ENCODE measurements at places on chromosomes 2 and 18.

- DNase-seq = no peak
Observed at GRCh38 chr2:239234191-239235175, 166.3 kb downstream of the HDAC4 start.

- no peak for DNase-seq
Observed at GRCh38 chr2:3641181-3641580, 16.8 kb upstream of the ALLC start.

GRCh38 chr2:242034996-242035814 is 165.7 kb downstream of the RTP5 start:
- DNase-seq = no peak

DNA sequence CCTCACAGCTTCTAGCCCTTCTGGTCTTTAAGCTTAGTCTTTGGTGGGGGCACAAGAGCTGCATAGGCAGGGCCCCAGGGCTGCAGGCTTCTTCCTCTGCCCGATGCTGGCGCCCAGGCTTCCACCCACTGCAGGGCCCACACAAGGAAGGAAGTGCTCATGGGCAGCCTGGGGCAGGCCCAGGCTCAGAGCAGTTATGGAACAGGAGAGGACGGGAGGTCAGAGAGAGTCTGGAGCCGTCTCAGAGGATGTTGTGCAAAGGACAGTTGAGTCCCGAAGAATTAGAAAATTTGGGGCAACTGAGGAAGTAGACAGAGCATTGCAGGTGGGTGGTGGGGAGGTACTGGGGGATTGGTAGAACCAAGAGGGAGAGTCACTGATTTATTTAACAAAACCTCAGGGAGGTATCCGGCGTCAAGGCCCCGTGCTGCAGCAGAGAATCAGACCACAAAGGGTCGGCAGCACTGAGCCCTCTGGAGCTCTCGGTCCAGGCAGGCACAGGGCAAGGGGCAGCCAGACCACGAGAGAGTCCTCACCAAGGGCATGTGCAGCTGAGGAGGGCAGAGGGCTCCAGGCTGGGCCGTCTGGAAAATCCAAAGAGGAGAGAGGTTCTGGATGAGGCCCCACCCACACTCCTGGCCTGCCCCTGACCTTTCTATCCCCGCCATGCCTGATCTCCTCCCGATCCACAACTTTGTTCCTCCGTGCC is 110.8 kb upstream of the GLI2 start:
- no peak for DNase-seq

DNA sequence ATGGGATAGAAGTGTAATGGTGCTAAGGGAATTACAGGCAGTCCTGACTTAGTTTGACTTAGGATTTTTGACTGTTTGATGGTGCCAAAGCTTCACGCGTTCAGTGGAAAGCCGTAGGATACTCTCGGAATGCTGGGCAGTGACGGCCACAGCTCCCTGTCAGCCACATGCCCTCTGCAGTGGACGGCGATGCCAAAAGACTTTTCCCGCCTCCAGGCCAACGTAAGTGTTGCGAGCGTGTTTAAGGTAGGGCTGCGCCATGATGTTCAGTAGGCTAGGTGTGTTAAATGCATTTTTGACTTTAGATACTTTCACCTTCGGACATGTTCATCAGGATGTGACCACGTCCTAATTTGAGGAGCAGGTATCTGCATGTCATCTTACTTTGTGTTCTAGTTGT is 63.4 kb downstream of the DCDC2C start:
- DNase-seq = no peak

DNA sequence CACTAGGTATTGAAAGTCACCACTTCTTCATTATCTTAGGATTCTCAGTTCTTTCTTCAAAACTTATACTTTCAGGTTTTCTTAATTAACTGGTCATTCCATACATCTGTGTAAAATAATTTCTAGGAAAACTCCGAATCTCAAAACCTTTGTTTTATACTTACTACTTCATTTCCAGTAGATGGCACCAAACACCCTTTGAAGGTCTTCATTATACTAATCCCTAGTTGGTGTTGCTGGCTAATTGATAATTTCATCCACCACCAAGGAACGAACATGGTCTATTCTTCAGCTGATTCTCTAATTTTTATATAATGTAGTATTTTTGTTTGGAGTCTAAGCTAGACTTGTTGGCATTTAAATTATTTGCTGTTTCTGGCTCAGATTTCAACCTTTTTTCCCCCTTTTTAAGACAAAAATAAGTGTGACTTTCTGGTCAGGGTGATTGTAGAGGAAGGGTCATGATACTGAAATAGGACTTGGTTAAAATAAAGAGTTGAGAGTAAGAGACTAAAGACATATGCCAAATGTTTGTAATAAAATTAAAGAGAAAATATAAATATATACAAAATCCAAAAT is 2.8 kb upstream of the MXD1 start:
- peak; percentile 48 for DNase-seq

DNA sequence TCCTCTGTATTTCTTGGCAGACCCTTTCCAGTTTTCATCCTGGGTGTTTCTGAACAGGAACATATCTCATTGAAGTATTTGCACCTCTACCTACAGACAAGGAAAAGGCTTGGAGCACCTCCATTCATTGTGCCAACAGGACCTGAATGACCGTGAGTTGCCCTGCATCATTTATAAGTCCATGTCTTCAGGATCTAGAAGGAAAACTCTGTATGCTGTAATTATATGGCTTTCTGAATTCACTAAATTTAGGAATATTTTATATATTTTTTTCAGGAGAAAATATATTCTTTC is 402.3 kb upstream of the SLC14A2 start:
- no peak for DNase-seq

DNA sequence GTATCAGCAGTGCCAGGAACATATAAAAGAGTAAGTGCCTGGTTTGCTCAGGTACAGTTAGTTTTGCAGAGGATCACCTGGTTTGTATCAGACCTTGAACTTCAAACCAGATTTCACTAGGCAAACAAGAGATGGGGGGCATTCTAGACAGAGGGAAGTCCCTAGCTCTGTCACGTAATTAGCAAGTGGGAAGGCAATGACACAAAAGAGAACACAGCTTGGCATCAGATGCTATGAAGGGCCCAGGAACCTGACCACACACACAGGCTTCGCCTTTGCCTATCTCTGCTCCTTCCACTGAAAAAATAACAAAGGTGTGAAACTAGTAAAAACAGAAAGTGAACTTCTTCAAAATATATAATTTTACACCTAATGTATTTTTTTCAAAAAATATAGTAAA is 62.6 kb downstream of the CERKL start:
- DNase-seq = no peak

DNA sequence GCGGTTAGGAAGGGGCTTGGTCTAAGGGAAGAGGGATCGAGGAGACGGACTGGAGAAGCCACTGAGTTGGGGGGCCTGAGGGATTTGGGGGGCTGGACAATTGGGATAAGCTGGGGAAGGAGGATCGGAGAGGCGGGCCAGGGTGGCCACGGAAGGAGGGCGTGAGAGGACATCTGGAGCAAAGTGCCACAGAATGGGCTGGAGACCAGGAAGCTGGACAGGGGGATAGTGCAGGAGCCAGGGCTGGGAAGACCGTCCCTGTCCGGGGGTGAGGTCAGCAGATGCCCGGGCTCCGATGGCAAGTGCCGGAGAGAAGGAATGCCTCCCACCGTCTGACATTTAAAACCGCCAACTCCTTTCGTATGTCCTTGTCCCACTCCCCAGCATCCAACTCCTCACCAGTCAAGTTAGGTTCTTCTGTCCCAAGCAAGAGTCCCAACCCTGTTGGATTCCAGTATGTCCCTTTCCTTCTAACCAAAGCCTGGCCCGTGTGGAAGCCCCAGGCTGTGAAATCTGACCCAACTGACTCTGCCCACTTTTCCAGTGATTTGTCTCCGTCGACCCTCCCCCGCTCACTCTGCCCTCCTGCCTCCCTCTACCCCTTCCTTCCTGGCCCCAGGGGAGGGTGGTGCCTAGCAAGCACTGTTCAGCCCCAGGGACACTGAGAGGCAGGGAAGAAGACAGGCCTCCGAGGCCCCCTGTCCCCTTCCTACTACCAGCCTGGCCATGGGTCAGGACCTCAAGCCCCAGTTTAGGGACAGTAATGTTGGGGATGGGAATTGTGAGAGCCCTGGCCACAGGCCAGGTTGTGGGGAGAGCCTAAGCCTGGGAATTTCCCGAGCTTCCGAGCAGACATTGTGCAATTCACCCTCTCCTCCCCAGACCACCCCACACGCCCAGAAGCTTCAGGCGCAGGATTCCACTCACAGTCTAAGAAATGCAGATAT is 31.5 kb upstream of the TMBIM1 start:
- peak; percentile 24 for DNase-seq

GRCh38 chr18:48663931-48664847 is 125.4 kb downstream of the CTIF start:
- peak; percentile 54 for DNase-seq

DNA sequence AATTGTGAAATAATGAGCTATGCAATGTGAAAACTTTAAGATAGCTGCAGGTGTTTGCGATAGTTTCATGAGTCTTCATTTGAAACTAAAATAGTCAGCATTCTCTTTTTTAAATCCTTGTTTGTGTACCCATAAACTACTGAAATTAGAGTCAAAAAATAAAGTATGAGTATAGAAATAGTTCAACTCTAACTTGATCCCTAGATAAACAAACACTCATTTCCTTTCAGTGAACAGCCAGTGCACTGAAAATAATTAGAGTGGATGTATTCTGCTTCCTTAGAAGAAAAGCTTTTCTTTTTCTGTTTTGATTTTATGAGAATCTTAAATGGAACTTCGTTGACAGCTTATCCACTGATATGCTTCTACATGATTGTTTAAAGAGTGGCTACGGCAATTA is 1033.4 kb downstream of the SOCS6 start:
- DNase-seq = no peak

GRCh38 chr2:68765739-68766375 is 31.2 kb downstream of the ARHGAP25 start:
- DNase-seq = no peak
